ENCODE measurements at places on chromosomes 7 and 10.
A peak's percentile ranks its signal among the peaks of the same experiment; 100 is the strongest.

- no peak for DNase-seq
Observed at GRCh38 chr7:148570510-148570909, 20.1 kb upstream of the C7orf33 start.

DNA sequence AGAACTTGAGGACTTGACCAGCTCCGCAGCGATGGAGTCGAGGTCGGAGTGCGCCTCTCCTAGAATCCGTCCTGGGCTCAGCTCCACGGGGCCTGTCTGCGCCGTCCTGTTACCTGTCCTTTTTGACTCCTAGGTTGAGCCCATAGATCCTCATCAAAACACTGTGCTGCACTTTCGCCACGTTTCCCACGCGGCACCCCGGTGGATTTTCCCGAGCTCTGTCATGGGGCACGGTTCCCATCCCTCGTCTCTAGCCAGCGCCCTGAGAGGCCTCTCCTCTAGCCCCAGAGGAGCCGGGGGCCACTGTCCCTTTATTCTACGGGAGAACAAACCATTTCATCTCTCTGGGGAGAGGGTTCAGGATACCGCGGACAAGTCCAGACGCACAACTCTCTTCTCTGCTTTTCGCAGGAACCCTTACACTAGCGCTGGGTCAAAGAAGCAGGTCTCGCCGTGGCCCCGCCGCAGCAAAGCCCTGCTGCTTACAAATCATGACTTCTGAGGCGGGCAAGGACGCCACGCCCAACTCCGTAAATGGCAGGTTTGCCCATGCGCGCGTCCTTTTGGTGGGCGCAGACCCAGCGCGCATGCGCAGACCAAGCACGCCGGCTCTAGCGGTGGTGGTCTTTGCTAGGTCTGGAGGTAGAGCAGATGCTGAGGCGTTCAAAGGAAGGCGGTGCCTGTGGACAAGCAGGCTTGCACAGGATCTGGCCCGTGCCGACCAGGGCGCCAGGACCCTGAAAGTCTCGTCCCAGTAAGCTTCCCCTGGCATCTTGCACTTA is 10.3 kb upstream of the ANKRD7 start:
- peak; percentile 90 for DNase-seq

DNA sequence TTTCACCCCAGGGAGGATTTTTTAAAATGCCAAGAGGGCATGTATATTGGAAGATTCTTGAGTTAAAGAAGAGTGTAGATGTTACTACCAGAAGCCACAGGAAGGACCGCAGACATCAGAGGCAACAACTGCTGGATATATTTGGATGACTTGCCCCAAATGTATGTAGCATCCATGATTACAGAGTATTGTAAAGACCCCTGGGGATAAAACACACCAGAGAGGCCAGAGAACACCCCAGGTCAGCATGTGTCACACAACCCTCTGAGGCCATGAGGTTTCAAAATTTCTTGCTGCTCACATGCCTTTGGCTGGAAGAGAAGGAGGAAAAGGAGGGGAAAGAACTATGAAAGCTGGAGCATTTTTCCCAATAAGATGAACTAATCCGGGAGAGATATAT is 108.0 kb upstream of the LSM8 start:
- DNase-seq, result no peak

GRCh38 chr10:44030738-44031137 is 354.2 kb downstream of the CXCL12 start:
- DNase-seq, result no peak

GRCh38 chr10:120729547-120729946 is 121.6 kb upstream of the WDR11 start:
- DNase-seq, result no peak

GRCh38 chr7:16412274-16413254 is 8.8 kb downstream of the CRPPA start:
- DNase-seq, result peak; percentile 86

DNA sequence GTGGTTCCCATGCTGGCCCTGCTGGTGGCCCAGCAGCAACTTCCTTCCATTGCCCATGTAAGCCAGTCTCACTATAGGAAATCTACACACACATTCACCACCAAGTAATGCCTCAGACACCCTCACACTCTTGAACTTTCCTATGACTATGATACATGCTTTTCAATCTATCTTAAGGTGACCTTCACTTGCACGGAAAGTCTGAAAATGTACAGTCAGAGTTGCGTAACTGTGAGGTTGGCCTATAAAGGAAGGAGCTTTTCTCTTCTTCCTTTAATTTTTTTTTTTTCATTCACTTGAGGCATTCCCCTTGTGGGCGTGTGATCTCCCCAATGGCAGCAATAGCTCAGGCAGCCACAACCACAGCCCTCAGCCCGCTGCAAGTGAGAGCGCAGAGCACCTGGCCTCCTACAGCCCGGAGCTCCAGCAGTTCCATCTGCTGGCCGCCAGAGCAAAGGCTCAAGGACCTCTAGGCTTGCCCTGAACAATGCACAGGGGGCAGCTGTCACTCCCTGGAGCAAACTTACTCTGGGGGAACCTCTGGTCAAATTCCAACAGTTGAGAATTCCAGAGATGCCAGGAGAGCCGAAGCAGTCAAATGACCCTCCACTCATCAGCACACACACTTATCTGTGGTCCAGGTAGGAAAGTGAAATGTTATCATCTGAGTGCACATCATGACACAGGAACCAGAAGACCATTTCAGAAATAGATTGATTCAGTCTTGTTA is 123.1 kb upstream of the ADO start:
- no peak for DNase-seq

GRCh38 chr7:29216128-29216527 is 21.6 kb downstream of the CHN2 start:
- no peak for DNase-seq

DNA sequence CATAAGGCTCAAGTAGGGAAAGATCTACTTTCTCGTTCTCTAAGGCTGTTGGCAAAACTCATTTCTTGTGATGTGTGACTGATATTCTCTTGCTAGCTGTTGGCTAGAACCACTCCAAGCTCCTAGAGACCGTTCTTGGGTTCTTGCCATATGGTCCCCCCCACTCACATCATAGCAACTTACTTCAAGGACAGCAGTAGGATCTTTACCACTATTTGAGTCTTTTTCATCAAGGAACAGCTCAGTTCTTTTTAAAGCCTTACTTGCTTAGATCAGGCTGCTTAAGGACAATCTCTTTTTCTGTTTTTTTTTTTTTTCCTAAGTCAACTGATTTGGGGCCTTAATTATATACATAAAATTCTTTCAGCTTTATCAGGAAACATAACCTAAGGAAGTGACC is 251.1 kb downstream of the GPR37 start:
- no peak for DNase-seq

DNA sequence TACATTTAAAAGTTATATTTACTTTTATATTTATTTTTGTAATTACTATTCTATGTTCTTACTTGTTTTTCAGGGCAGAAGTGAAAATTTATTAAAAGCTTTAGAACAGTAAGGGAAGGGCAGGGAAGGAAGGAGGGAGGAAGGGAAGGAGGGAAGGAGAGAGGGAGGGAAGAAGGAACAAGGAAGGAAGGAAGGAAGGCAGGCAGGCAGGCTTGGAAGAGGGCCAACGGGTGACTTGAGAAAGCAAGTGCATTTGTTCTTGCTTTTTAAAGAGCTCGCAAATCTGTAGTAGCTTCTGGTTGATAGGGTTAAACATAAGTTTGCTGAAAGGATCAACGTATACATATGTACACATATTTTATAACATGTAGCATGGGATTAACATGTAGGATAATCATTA is 725.3 kb upstream of the FZD8 start:
- no peak for DNase-seq

DNA sequence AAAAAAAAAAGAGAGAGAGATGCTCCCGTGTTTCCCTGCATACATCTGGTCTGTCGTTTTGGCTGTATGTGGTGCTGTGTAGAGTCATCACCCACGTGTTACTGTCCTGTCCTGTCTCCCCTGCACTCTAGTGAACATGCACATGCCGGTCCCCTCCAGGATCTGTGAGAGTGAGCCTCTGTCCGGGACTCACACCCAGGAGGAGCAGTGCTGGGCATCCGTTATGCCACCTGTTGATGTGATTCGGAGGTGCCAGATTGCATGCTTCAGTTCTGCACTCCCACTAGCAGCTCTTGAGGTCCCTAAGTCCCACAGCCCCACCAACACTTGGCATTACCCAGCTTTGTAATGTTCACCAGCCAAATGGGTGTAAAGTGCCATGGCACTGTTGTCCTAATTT is 16.4 kb downstream of the GHRHR start:
- peak; percentile 13 for DNase-seq

DNA sequence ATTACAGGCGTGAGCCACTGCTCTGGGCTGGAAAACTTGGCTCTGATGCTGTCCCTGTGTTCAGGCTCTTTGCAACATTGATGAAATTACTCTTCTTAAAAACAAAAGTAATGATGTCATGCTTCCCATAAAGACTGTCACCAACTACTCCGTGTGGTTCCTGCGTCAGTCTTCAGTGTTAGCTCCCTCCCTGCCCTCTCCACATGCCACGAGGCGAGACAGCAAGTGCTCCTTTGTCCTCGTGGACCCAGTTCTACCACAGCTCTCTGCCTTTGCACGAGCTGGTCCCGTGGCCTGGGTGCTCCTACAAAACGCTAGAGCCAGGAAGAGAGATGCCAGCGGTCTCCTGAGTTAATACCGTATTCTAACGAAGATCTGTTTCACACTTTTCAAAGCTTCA is 194.5 kb downstream of the SDK1 start:
- DNase-seq, result no peak

GRCh38 chr10:31318382-31318853 is 598 bp upstream of the ZEB1 start:
- peak; percentile 75 for DNase-seq

- DNase-seq, result no peak
Observed at GRCh38 chr10:35421553-35422178, 85.4 kb downstream of the CCNY start.

DNA sequence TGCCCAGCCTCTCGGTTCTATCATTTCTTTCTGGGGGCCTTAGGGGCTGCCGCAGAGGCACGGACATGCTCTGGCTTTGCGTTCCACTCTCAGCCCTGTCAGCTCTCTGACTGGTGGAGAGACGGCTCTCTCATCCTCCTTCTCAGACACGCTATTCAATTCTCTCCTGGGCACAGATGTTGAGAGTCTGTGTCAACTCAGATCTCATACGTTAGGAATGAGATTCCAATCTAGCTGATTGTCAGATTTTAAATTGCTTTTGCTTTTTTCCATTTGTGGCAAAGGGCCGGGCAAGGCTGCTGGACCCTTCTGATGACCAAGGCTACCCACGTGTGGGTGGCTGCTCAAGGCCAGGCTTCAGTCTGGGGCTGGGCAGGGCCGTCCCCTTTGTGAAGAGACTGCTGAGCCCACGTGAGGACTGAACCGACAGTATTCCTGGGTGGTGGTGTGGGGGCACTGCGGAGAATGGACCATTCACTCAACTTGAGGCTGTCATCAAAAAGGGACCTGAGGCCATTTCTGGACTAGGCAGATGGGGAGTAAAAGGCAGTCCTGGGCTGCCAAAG is 71.5 kb downstream of the CLEC2L start:
- no peak for DNase-seq

DNA sequence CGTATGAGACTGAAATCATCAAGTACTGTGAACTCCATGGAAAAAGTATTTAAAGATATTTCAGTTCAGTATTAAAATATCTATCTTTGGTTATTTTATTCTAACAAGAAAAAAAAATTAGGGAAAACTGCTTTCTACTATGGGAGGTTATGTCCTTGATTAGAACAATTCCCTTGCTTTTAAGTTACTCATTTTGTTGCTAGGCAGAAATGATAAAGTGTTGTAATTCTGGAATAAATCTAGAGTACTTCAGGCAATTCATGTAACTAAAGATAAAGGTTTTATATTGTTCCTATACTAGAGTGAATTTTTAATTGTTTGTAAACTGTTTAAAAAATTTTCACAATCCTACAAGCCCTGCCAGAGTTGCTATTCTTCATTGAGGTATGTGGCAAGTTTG is 92.0 kb downstream of the BBS9 start:
- DNase-seq, result no peak
